ENCODE measurements at places on chromosomes 4 and X.

- peak; percentile 14 for DNase-seq
Measured at GRCh38 chr4:122652379-122652778, 31.5 kb upstream of the IL21 start.

GRCh38 chr4:37188100-37188499 lies 56.4 kb upstream of the NWD2 start:
- DNase-seq, result no peak

DNA sequence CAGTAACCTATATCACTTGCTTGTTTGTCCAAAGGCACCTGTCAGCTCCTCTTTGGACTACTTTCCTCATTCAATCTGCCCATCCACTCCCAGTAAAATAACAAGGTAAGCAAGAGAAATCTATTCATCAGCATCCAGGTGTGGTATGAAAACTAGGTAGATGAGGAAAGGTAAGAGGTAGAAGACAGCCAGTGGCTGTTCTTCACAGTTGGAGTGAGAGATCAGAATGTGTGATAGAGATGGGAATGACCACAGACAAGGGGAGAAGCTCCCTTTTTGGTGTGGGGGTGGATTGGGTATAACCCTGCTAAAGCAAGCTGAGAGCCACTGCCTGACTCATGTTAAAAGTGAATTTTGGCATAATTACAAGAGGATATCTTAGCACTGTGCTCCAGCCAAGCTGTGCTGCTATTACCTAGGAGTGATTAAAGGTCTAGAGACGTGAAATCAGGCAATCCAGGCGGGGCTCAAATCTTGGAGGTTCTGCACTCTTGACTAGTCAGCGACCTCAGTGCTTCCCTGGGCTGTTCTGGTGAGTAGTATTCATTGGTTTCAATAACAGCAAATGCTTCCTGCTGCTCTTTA lies 28.1 kb upstream of the RASL11B start:
- DNase-seq, result no peak

DNA sequence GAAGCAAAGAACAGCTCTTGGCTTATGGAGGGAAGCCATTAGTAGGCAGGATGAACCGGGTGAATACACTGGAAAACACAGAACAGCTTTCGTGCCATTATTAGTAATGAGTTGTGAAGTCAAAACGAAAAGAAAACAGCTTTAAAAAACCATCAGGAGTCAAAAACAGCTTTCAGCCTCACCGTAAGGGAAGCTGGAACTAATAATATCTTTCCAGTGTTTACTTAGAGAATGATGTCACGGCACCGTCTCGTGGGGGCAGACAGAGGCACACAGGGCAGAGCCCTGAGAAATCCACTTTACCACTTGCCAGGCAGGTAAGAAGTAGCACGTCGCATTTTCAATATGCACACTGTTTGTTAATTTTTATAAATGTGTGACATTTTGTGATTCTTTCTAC lies 37.9 kb upstream of the HMX1 start:
- DNase-seq, result no peak

DNA sequence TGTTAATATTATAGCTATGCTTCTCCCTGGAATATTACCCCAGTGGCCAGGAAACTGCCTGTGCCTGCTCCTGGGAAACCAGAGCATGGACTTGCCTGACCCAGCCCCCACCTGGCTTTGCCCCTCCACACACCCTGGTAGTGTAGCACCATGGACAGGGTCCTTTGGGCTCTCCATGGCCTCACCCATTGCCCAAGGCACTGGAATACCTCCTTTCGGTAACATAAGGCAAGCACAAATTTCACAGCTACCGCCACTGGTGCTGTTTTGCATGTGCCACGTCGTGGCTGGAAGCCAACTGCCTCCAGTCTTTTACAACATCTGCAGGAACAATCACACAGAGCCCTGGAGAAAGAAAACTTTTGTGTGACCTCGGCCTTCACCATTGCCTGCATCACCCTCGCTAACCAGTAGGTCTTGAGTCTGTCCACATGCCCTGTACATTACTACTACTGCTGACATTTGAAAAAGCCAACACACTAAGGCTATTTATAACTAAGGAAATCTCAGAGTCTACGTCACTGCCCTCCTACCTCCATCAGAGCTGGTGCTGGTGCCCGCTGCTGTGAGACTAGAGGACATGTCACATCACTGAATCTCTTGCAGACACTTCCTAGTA lies 47.7 kb downstream of the HPGD start:
- no peak for DNase-seq

DNA sequence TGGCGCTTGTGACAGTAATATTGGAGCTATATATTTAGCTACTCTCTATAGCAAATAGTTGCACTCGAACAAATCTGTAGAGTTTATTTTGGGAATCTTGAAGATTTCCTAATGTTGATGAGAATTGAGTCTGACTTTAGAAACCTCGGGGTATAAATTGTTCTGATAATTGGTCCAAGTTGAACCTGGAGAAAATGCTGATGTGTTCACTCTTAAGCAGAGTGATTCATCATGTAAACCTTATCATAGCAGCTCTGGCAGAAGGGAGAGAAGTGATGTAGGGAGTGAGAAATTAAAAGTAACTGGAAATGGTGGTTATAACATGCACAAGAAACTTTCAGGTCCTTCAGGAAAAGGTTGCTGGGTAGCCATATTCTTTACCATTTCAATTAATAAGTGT lies 16.4 kb upstream of the SLC4A4 start:
- no peak for DNase-seq

DNA sequence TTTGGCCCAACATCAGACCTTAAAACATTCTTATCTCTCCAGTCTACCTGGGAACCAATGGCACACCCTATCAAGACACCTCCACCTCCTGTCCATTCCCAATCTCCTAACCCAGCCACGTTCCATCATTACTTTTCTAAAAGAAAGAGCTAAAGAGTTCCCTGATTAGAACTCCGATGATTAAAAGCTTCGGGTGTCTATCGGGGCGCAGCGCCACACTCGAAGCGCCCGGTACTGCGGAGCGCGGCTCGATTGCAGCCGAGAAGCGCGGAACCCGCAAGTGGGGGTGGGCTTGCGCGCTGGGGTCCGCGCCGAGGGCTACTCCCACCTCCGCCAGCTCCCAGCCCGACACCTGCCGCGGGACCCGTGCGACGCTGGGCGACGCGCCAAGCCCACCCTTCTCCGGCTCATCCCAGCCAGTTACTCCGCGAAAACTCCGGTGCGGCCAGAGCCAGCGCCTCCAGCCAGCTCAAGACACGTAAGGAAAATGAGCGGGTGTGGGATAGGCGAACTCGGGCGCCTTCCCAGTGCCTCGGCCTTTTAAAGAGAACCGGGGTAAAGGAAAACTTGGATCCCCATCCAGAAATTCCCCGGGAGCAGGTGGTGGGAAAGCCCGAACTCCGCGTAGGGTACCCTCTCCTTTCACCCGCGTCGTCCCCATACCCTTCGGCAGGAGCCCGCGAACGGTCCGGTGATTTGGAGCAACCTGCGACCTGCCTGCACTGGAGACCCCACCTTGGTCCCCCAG lies 593 bp downstream of the NPY1R start:
- DNase-seq, result no peak

- DNase-seq, result no peak
Measured at GRCh38 chr4:39406763-39407583, at the start of gene KLB. TSS of gene KLB (plus strand) at chr4:39406930. CDS start at chr4:39406950, 20 bp downstream.

- no peak for DNase-seq
Measured at GRCh38 chrX:9825966-9826365, 39.7 kb downstream of the SHROOM2 start.

DNA sequence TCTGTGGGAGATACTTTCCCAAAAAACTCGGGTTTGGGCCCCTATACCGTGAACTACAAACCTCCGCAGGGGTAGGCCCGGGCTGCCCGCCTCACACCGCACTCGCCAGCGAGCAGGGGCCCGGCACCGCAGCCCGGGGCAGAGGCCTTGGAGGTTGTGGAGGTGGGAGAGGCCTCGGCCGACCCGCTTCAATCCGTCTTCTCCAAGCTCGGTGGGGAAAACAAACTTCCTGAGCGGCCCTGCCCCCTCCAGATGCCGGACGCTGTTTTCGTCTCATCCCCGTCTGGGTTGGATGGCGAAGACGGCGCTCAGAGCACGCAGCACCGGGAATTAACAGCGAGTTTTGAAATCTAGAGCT lies 442 bp upstream of the MCUB start:
- peak; percentile 26 for DNase-seq

DNA sequence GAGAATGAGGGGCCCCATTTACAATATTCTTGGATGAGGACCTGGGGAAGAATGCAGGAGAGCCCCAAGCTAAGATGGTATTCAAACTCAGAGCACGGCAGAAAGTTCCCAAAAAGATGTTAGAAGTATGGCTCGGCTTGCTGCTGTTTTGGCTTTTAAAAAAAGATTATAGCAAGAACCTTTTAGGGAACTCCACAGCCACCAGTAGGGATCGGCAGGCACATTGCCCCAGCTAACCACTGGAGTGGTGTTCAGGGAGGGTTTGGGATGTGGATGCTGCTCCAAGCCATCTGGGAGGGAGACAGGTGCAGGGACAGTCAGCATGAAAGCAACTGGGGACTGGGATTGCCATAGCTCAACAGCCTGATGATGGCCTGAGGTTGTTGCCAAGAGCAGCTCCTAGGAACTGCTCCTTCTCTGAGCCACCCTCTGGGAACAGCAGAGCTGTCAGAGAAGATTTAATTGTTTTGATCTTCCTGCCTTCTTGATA lies 63.0 kb downstream of the SORBS2 start:
- no peak for DNase-seq

DNA sequence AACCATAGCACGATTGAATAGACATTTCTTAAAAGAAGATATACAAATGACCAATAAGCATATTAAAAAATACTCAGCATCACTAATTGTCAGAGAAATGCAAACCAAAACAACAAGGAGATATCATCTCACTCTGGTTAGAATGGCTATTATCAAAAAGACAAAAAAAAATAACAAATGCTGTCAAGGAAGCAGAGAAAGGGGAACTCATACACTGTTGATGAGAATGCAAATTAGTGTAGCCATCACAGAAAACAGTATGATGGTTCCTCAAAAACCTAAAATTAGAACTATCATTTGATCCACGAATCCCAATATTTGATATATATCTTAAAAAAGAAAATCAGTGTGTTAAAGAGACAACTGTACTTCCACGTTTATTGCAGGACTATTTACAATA lies 71.7 kb upstream of the BANK1 start:
- DNase-seq, result no peak

DNA sequence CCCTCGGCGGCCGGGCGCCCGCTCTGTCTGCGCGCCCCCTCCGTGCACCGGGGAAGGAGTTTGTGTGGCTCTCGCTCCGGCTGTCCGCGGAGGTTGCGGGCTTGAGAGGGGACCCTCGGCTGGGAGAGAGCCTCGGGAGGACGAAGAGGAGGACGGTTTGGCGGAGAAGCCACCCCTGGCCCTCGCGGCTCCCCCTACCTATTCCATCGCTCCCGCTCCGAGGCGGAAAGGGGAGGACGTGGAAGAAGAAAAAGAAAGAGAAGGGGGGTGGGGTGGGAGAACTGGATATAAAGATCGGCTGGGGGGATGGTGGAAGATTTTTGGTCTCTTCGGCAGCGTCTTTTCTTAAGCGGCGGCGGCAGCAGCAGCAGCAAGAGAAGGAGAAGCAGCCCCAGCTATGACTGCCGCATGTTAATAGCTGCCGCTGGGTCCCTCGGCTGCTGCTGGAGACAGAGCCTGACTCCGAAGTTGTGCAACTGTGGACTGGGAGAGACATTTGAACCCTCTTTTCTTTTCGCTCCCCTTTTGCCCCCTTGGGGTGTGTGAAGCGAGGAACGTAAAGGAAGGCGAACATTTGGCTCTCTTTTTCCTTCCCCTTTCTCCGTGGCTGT lies 895 bp downstream of the ADGRL3 start:
- no peak for DNase-seq

- no peak for DNase-seq
Measured at GRCh38 chr4:118586357-118586790, 98.8 kb upstream of the METTL14 start.

DNA sequence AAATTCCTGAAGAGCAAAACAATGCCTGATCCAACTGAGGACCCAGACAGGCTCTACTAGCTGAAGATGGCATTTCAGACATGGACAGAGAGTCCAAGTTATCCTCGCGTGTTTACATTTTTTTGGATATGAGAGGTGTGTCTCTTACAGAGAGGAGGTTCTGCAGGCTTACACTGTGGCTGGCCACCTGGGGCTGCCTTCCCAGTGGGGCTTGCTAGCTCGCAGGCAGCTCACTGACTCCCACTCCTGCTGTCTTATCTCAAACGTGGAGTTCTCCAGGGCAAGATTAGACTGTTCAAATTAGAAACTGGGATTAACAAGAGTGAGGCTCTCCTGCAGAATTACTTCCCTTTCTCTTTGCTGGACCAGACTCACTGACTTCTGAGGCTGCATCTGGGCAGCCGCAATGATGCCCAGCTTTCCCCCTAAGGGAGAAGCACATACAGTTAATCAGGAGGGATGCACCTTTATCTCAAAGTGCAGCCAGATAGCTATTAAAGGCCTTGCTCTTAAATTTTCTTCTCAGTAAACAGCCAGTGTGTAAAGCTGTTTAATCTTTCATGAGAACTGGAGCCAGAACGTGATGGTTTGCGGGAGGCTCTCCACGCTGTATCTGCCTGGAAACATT lies 123.0 kb downstream of the ENPP6 start:
- DNase-seq, result no peak

GRCh38 chr4:132707955-132708354 lies 441.1 kb upstream of the PCDH10 start:
- DNase-seq, result no peak

DNA sequence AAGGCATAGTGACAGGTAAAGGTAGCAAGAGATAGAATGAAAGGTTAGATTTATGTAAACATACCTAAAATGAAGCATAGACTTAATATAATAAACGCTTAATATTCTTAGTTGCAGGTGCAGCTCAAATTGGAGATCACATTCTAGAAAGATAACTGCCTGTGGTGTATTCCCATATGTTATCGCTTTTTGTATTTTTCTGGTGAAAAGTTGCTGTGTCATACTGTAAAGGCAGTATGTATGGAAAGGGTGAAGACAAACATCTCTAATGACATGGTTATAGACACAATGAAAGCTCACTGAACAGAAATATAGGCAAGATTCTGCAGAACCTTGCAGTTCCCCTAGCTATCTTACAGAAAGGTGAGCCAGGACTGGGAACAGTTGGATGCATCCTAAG lies 240.3 kb downstream of the DCLK2 start:
- no peak for DNase-seq

DNA sequence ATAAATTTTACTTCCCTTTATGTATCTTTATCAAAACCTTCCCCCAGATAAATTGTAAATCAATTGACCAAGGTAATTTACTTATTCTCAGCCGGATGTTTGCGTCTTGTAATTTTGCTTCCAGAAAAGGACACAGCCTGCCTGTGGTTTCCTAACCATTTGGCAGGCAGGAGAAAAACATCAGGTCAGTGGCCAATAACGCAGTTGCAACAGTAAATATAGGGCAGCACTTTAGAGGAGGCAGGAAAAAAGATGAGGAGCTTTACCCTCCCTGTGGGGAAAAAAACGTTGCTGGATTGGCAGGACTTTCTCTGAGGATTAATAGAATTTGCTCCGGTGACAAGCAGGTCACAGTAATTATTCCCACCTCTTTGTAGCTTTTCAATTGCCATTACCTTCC lies 2618.1 kb downstream of the ARAP2 start:
- no peak for DNase-seq

- DNase-seq, result no peak
Measured at GRCh38 chr4:150771382-150771781, 189.4 kb downstream of the MAB21L2 start.

- no peak for DNase-seq
Measured at GRCh38 chr4:1856943-1857699, 1.2 kb upstream of the LETM1 start.

- DNase-seq, result no peak
Measured at GRCh38 chr4:174120446-174121295, 162.8 kb downstream of the FBXO8 start.

- no peak for DNase-seq
Measured at GRCh38 chrX:97401154-97401553, 517.4 kb downstream of the RPA4 start.

Measured in stimulated activated CD4-positive, alpha-beta T cell treated with anti-CD3 and anti-CD28 coated beads, Interleukin-1b, Interleukin-23, amount 100 ng/mL, for 1 hour (primary cell).